Spinal cord (tissue), 10 donors: ENCODE measurements at places on chromosomes 13 and 19.

DNA sequence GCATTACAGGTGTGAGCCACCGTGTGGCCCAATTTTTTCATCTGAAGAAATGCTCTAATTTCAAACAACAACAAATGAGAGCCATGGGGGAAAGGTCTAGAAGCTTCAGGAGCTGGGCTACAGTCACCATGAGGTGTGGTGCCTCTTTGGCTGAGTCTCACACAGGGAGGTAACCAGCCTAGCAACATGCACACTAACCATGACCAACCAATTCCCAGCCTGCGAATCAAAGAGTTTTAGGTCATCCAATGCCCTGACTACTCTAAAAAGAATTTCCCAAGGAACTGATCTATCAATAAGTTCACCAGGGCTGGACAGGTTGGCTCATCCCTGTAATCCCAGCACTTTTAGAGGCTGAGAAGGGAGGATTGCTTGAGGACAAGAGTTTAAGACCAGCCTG, 29.9 kb downstream of the PBX4 start:
- H3K27ac ChIP-seq: no peak overlapping the region
- H3K4me1 ChIP-seq: peaks cover 13% of the 10 kb centered on the region
- H3K36me3 ChIP-seq: peaks cover 14% of the 10 kb centered on the region
- H3K27me3 ChIP-seq: no peaks in the 10 kb centered on the region
- no peak overlapping the region for H3K4me3 ChIP-seq

DNA sequence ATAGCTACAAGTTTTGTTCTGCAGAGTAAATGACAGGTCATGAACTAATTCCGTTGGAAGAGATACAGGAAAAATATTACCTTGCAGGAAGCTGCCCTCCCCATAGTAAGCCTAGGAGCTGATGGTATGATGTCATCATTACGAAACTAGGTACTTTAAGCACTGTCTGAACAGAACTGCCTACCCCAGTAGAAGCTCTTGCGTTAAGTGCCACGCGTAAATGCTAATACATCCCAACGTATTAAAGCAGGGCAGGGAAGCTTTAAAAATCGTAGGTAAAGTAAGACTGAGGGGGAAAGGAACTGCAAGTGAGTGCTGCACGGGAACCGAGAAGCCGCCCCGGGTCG, 572 bp downstream of the UGGT2 start:
- peak overlapping the region; percentile 87 for H3K4me3 ChIP-seq
- peak overlapping the region; percentile 57 for H3K27ac ChIP-seq
- H3K4me1 ChIP-seq: peaks cover 4% of the 10 kb centered on the region

- no peak for DNase-seq
- no peak overlapping the region for H3K27ac ChIP-seq
- H3K4me3 ChIP-seq: no peak overlapping the region
- H3K4me1 ChIP-seq: no peaks in the 10 kb centered on the region
Observed at GRCh38 chr13:21383090-21383489, 76.0 kb downstream of the ZDHHC20 start.

- H3K36me3 ChIP-seq: peaks cover 11% of the 10 kb centered on the region
- peak overlapping the region; percentile 73 for H3K27ac ChIP-seq
- no peaks in the 10 kb centered on the region for H3K27me3 ChIP-seq
- peaks cover 33% of the 10 kb centered on the region for H3K4me1 ChIP-seq
- H3K4me3 ChIP-seq: no peak overlapping the region
Observed at GRCh38 chr19:16446724-16447368, 24.9 kb downstream of the EPS15L1 start.

DNA sequence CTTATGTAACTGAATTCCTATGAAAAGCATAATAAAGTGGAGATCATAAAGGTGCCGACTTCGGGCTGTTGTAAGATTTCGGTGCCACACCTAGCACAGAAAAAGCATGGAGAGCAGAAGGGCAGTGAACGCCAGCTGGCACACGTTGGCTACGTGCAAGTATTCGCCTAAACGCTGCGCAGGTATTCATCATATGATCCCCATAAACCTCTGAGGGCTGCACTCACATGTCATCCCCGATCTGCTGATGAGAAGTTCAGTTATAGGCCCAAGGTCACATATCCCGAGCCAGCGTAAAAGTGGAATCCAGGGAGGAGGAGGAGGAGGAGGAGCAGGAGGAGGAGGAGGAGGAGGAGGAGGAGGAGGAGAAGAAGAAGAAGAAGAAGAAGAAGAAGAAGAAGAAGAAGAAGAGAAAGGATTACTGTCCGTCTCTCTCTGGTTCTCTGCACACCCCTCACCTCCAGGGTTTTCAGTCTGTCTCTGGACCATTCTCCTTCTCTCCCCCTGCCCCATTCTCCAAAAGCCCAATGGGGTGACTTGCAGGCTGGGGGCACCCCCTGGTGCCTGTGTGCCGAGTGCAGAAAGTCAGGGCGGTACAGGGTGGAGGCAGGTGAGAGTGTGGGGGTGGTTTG, 18.6 kb upstream of the CYP2S1 start:
- H3K36me3 ChIP-seq: no peaks in the 10 kb centered on the region
- H3K27ac ChIP-seq: no peak overlapping the region
- no peak overlapping the region for H3K4me3 ChIP-seq
- H3K4me1 ChIP-seq: no peaks in the 10 kb centered on the region

DNA sequence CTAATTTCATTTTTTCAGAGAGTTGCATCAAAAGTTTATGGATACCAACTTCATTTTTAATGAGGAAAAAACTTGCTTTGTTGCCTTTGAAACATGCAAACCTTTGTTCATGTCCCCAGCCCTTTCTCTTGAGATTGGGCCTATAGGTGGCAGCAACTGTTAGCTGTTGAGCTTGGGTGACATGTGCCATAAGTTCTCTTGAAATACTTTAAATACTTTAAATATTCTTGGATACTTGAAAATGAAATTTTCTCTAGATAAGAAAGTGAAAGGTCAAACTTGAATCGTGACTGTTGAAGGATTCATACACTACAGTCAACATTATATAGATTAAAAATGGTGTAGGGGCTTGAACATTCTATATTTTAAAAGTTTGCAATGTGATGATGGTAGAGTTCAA, 294.9 kb downstream of the NDFIP2 start:
- H3K27me3 ChIP-seq: no peaks in the 10 kb centered on the region
- DNase-seq: no peak
- H3K4me1 ChIP-seq: no peaks in the 10 kb centered on the region

GRCh38 chr13:79360095-79360494, 46.0 kb downstream of the RBM26 start:
- peaks cover 7% of the 10 kb centered on the region for H3K36me3 ChIP-seq
- H3K4me1 ChIP-seq: no peaks in the 10 kb centered on the region
- H3K4me3 ChIP-seq: no peak overlapping the region
- no peaks in the 10 kb centered on the region for H3K27me3 ChIP-seq
- no peak overlapping the region for H3K27ac ChIP-seq

- DNase-seq: no peak
- H3K36me3 ChIP-seq: no peaks in the 10 kb centered on the region
- H3K27me3 ChIP-seq: peaks cover 27% of the 10 kb centered on the region
- no peak overlapping the region for H3K27ac ChIP-seq
- H3K4me1 ChIP-seq: peaks cover 11% of the 10 kb centered on the region
Observed at GRCh38 chr19:39193803-39194202, 3.0 kb upstream of the NCCRP1 start.

- H3K4me1 ChIP-seq: peaks cover 23% of the 10 kb centered on the region
- no peak overlapping the region for H3K4me3 ChIP-seq
- H3K27ac ChIP-seq: no peak overlapping the region
- DNase-seq: no peak
Observed at GRCh38 chr19:17348700-17349099, 11.3 kb downstream of the GTPBP3 start.

DNA sequence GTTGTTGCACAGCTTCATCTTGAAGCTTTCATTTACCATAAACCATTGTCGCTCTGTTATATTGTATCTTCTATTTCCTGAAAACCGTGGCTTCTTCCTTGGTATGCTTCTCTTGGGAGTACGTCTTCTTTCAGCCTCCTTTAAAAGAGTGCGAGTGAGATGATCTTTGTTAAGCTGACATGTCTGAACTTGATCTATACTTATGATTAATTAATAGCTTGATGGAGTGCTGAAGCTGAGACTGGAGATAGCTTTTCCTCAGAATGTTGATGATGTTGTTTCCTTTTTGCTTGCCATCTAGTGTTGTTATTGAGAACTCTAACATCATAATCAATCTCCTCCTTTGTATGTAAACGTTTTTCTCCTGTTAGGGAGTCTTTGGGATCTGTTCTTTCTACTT, 529.3 kb upstream of the SPRY2 start:
- H3K27me3 ChIP-seq: no peaks in the 10 kb centered on the region
- no peak overlapping the region for H3K4me3 ChIP-seq
- H3K36me3 ChIP-seq: no peaks in the 10 kb centered on the region
- DNase-seq: no peak
- H3K27ac ChIP-seq: no peak overlapping the region

DNA sequence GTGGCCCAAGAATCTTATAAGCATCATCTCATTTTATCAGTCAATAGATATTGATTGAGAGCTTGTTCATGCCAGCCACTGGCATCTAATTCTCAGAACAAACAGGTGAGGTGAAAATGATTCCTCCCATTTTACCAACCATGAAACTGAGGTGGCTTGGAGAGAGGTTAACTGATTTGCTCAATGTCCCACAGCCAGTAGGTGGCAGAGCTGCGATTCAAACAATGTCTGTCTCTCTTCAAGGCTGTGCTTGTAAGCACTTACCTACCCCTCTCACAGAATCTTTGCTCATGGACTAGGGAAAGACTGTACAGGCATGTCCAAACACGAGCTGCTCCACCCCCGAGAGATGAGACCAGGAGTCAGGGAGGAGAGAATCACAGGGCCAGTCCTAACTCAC, 21.5 kb upstream of the GSX1 start:
- DNase-seq: peak; percentile 12
- H3K4me3 ChIP-seq: no peak overlapping the region
- H3K27ac ChIP-seq: no peak overlapping the region
- H3K36me3 ChIP-seq: no peaks in the 10 kb centered on the region

DNA sequence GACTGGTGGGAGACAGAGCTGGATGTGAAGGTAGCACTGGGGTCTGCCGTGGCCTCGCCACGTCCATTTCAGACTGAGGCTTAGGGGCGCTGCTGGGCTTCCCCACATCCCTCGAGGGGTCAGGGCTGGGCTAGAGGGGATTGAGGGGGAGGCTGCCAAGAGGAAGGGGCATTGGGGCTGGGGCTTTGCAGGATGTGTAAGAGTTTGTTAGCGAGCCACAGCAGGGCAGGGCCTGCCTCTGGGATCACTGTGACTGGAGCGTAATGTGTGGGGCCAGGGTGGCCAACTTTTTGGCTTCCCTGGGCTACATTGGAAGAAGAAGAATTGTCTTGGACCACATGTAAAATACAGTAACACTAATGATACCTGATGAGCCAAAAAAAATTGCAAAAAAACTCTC, 14.1 kb downstream of the ARID3A start:
- H3K4me1 ChIP-seq: peaks cover 40% of the 10 kb centered on the region
- no peak overlapping the region for H3K4me3 ChIP-seq
- H3K27ac ChIP-seq: peak overlapping the region; percentile 78
- DNase-seq: no peak
- peaks cover 54% of the 10 kb centered on the region for H3K36me3 ChIP-seq
- H3K27me3 ChIP-seq: no peaks in the 10 kb centered on the region

GRCh38 chr13:40235160-40235796, 431.2 kb downstream of the FOXO1 start:
- H3K27ac ChIP-seq: no peak overlapping the region
- H3K4me3 ChIP-seq: no peak overlapping the region
- no peaks in the 10 kb centered on the region for H3K4me1 ChIP-seq
- no peaks in the 10 kb centered on the region for H3K36me3 ChIP-seq
- no peak for DNase-seq

- H3K36me3 ChIP-seq: peaks cover 7% of the 10 kb centered on the region
- H3K27ac ChIP-seq: no peak overlapping the region
- DNase-seq: no peak
- no peaks in the 10 kb centered on the region for H3K4me1 ChIP-seq
Observed at GRCh38 chr13:51974482-51974881, 36.8 kb downstream of the ATP7B start.

- H3K4me3 ChIP-seq: no peak overlapping the region
- no peaks in the 10 kb centered on the region for H3K27me3 ChIP-seq
- H3K4me1 ChIP-seq: no peaks in the 10 kb centered on the region
- no peak for DNase-seq
- no peaks in the 10 kb centered on the region for H3K36me3 ChIP-seq
Observed at GRCh38 chr13:81031996-81032395, 691.1 kb upstream of the SPRY2 start.

DNA sequence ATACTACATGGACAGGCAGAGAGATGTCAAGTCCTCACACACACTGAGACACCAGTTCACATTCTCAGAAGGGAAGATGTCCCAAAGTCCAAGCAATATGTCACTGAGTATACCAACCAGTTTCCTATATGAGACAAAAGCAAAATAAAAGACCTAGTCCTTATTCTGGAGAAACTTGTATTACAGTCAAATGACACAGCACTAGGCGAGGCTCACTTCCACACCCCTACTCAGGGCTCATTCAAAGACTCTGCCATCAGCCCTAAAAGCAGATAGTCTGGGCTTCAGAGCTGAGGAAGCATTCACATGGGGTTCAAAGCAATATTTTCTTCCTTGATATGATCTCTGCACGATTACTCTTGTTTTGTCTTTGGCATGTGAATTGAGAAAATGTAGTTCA, 129.9 kb upstream of the UBL3 start:
- H3K36me3 ChIP-seq: no peaks in the 10 kb centered on the region
- no peak overlapping the region for H3K27ac ChIP-seq
- no peak for DNase-seq
- H3K27me3 ChIP-seq: no peaks in the 10 kb centered on the region
- no peaks in the 10 kb centered on the region for H3K4me1 ChIP-seq

- H3K27me3 ChIP-seq: no peaks in the 10 kb centered on the region
- DNase-seq: no peak
- H3K4me3 ChIP-seq: no peak overlapping the region
Observed at GRCh38 chr19:12521996-12522395, 29.3 kb downstream of the ZNF564 start.

- no peaks in the 10 kb centered on the region for H3K36me3 ChIP-seq
- no peak overlapping the region for H3K27ac ChIP-seq
- no peaks in the 10 kb centered on the region for H3K27me3 ChIP-seq
Observed at GRCh38 chr13:43085545-43085944, 62.2 kb downstream of the DNAJC15 start.

- no peak for DNase-seq
- H3K27ac ChIP-seq: no peak overlapping the region
- H3K27me3 ChIP-seq: no peaks in the 10 kb centered on the region
- H3K4me3 ChIP-seq: no peak overlapping the region
- H3K36me3 ChIP-seq: peaks cover 37% of the 10 kb centered on the region
- peaks cover 14% of the 10 kb centered on the region for H3K4me1 ChIP-seq
Observed at GRCh38 chr19:10091895-10092641, 6.0 kb downstream of the SHFL start.

- H3K27ac ChIP-seq: no peak overlapping the region
- DNase-seq: no peak
- H3K4me3 ChIP-seq: no peak overlapping the region
- H3K4me1 ChIP-seq: no peaks in the 10 kb centered on the region
Observed at GRCh38 chr19:9151367-9151766, 11.2 kb downstream of the ZNF317 start.
